ENCODE measurements at places on chromosomes 4 and X. TPM values are rescaled to one million over a fixed set of nuclear protein-coding genes. Genes with fewer than 3 reads are reported as not detected.

- DNase-seq, result no peak
These were observed 70.7 kb downstream of the DOCK11 start for GRCh38 chrX:118566359-118566758.

DNA sequence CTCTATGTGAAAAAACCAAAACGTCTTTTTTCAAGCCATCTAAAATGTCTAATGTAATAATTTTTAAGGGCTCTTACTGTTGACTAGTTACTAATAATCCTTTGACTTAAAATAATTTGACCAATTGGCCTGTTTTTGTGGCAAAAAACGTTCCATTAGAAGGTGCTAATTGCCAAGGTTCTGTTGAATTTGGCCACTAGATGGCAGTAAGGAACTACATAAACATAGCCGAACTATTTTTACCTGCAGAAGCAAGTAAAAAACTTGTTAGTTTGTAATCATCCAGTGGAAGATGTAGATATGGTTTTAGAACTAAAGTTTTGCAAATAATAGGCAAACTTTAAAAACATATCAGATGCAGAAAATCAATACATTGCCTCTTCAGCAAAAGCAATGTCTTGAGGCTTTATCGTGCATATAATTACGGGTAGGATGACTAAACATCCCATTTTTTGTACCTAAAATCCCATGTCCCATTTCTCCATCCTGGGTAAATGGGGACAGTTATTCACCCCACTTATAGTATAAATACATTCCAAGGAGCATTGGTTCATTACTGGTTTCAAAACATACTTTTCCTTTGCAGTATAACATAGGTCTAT lies 57.6 kb downstream of the PROM1 start:
- DNase-seq, result no peak

DNA sequence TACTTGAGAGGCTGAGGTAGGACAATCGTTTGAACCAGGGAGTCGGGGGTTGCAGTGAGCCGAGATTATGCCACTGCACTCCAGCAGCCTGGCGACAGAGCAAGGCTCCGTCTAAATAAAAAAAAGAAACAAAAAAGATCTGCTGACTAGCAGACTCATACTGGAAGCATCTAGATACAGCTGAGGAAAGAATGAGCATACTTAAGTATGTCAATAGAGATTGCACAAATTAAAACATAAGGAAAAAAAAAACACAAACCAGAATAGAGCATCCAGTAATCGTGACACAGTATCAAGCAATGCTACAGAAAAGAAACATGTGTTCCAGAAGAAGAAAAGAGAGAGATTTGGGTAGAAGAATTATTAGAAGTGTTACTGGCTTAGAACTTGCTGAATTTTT lies 105.5 kb upstream of the SPOCK3 start:
- DNase-seq, result no peak

CC2D2A gene
- total RNA-seq, result 41.0 TPM

BTC gene
- 42.2 TPM for total RNA-seq

CRMP1 gene
- total RNA-seq, result 4.4 TPM

Data from sigmoid colon (tissue), 7 donors.